ENCODE measurements at places on chromosomes 3 and 15.

DNA sequence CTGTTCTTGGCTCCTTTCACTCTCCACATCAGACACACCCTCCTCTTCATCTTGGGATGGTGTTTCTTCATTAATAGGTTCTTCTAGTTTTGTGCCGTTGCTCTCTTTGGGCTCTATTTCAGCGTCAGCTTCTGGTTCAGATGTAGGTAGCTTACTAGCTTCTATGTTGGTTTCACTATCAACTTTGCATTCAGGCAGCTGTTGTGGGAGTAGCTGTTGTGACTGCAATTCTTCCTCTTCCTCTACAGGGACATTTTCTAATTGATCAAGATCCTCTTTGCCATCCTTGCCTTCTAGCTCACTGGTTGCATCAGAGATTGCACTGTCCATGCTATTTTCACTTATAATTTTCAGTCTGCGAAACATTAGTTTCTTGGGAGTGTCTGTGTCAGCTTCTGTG, 80.1 kb downstream of the SETD2 start:
- no peak for DNase-seq

- no peak for DNase-seq
Measured at GRCh38 chr3:58251631-58252035, 14.0 kb downstream of the ABHD6 start.

DNA sequence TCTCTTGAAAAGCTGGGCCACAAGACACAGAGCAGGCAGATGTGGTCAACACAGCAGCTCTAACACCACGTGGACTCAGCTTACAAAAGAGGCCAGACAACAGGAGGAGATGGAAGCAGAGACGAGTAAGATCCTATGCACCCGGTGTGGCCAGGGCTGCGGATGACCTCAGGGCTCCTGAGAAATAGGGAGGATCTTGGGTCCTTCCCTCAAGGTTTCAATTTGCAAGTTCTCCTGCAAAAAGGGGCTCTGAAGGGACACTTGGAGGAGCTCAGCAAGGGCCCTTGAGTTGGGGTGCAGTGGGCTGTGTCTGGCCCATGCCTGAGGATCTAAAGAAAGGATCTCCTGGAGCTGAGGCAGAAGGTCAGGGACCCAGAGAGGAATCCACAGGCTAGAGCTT, 249.5 kb upstream of the IGF1R start:
- DNase-seq: no peak

DNA sequence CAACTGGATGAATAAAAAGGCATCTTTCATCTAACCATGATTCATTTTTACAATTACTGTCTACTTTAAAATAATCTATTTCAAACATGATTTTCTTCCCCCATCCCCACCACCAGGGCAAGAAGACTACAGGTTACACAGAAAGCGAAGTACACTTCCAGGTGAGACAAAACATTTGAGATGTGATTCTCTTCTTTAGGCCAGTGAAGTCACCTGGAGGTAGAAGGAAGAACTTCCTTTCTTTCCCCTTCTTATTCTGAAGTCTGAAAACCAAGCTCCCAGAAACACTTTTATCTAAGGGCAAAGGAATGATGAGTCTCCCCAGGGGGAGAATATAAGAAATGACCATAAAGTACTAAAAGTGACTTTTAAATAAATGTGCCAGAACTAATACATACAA, 36.7 kb downstream of the SHQ1 start:
- DNase-seq: no peak

- peak; percentile 20 for DNase-seq
Measured at GRCh38 chr3:189625572-189625971, 5.6 kb upstream of the TP63 start.

DNA sequence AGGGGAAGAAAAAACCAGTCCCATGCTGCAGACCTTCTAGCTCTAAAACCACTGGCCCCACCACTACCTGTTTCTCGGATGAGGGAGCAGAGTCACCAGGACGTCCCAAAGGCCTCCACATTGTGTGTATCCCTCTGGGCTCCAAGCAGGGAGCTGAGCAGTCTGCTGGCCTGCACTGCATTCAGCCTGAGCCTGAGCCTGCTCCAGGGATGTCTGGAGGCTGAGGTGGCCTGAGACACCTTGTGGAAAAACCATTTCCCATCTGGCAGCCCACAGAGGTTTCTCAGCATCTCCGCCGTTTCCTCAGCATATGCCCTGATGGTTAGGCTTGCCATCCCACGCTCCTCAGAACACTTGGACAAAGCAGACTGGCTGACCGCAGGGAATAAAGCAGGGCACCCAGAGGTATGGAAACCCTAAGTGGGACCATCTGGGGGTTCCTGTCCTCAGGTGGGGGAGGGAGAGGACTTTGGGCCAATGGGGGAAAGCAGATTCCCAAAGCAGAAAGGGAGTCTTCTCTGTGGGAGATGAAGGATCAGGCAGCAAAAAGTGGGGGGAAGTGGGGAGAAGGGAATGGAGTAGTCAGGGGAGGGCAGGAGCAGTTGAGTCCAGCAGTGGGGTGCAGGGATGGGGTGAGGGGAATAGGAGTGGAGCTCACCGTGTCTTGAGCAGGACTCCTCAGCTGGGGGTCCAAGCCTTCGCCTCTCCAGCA, at the start of gene CILP:
TSS of gene CILP (minus strand) at position 704 of the 712 bp plus-strand sequence. CDS start 1,718 bp downstream, outside the sequence.
- no peak for DNase-seq

DNA sequence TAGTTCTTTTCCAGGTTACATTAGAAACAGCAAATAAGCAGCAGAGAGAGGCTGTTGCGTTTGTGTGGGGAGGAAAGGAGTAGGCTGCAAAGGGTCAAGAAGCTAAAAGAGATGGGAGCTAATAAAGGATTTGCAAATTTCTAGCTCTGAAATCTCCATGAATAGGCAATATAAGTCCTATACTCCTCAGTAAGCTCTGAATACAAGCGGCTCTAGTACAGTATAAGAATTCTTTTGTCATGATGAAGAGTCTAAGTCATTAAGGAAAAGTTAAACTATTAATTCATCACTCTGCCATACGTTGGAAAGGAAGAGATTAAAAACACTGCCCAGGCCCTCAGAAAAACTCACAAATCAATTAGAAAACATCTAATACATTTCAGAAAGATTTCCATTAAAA, 59.3 kb downstream of the CEP152 start:
- DNase-seq: no peak
